Sciatic nerve (tissue), 2 donors: ENCODE measurements at places on chromosomes 7 and 10.

DNA sequence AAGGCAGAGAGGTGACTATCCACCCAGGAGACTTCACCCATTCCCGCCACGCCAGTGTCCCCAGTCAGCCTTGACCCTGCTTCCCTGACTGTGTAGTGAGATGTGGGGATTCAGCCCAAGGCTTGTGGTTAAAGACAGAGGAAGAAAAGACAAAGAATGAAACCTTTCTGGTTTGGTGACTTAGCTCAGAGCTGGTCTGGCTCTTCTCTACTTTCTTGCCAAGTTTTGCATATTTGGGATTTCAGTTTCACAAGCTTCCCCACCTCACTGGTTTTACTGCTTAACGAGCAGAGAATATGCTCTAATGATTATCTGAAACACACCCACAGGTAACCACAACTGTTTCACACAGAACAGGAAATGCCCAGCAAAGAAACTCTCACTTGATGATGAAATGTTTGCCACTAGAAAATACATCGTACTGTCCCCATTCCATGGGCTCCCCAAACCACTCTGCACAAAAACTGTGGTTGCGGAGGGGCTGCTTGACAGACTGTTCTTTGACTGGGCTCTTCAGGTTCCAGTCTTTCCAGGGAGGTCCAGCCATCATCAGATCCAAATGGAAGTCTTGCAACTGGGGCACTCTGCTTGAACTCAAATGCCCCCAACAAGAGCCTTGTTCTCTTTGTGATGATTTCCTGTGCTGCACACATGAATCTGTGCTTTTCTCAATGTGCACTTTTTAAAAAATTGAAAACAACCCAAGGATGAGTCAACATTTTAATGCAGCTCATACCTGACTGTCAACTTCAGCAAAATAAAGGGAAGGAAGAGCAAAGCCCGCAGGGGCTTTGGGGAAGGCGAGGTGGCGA is 95.5 kb downstream of the CTBP2 start:
- DNase-seq = no peak

GRCh38 chr7:50119815-50120637 is 27.0 kb upstream of the ZPBP start:
- no peak for DNase-seq

DNA sequence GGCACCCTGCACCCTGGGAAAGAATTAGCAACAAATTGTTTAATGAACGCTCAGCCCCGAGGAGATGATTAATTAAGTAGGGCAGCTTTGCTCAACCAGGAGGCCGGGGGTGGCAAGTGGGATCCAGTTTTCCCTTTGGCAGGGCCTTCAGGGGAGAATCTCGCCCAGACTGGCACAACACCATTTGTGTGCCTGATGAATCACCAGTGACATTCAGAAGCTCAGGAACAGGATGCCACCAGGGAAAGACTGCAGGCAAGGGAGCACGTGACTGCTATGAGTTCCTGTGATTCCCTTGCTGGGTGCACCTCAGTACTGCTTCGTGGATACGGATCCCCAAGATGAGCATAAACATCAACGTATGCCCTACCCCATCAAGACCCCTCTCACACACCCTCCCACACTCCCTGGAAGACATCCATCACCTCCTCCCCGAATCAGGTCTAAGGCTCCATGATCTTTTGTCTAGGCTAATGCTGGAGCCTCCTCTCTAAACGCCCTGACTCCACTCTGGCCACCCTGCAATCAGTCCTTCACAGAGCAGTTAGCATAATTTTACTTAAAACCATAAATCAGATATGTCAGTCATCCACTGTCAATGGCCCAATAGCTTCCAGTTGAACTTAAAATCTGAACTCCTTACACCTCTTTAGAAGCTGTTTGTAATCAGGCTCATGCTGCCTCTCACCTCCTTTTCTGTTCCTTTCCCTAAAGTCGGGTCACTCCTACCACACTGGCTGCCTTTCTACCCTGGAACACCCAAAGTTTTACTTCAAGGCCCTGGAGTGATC is 109.2 kb upstream of the AGK start:
- DNase-seq = no peak

GRCh38 chr7:50056131-50056530 is 36.9 kb downstream of the ZPBP start:
- no peak for DNase-seq

DNA sequence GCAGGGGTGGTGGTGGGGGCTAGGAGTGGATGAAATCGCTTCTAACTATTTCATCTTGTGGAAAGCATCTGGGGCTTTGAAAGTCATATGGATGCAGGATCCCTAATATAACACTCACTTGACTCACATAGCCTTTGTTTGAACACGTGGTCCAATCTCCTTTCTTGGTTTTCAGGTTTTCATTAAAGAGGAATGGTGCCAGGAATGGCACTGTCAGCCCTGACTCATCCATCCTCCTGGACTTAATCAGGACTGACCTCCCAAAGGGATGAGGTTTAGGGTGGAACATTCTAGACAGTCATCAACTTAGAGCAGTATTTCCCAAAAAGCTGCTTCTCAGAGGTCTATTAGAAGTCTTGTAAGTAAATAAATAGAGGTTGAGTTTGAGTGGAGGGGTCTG is 162.0 kb upstream of the PLXNA4 start:
- DNase-seq = no peak
